GM23338 (cell line): ENCODE measurements at places on chromosomes 7 and 10. TPM values are rescaled to one million over a fixed set of nuclear protein-coding genes. Genes with fewer than 3 reads are reported as not detected.
A peak's percentile ranks its signal among the peaks of the same experiment; 100 is the strongest.

DNA sequence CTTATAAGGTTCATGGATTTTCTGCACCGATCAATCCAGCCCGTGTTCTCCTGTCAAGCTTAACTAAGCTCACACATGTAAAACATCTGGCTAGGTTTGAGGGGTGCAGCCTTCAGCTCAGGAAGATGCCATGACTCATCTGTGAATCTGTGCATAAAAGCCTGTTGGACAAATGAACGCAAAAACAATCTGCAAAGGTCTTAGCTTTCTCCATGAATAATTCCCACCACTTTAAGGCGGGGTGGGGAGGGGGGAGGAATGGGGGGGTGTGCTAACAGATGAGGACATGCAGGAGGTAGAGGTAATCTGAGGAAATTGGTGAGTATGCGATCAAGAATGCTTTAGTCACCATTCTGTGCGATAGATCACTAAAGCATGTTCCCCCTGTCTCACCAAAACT is 4.8 kb downstream of the DOCK4 start:
- no peak for DNase-seq

WIPF3 gene
- 5.7 and 5.9 TPM in 2 replicates for total RNA-seq

GRCh38 chr7:23788843-23789242 is 78.8 kb downstream of the STK31 start:
- DNase-seq, result no peak

GRCh38 chr10:128448796-128449195 is 322.6 kb upstream of the MKI67 start:
- DNase-seq, result no peak

GRCh38 chr10:26448292-26448691 is 10.2 kb downstream of the APBB1IP start:
- no peak for DNase-seq

DNA sequence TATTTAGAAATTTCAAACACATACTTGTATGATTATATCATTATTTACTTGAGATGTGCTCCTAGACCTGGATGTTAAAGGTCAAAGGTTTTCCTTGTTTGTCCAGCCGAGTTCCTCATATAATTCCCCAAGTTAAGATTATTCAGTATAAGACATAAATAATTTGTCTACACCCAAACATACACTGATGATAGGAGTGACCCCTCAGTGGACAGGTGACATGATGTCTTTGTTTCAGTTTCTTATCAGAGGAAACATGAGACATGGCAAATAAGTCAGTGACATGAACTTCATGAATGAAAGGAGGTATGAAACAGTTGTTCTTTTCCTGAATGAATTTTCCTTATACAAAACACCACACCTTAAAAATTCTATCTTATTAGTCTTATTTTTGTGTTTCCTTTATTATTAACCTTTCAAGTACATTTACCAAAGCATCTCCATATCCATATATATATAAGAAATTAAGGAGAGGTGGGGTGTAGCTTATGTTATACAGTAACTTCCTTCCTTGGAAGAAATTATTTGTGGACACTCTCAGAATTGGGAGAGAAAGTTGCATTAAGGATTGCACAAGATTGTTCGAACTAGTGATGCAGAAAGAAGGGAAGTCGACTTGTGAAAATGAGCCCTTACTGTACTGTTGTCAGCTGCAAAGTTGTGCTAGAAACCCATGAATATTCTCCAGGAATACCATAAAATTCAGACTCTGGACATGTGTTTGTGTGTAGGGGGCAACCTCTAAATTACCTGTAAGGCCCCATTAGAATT is 60.5 kb downstream of the POM121L12 start:
- no peak for DNase-seq

CCDC146 gene
- total RNA-seq, result 0.19 and 0.35 TPM in 2 replicates

GRCh38 chr7:105229641-105230040 is 159.1 kb downstream of the SRPK2 start:
- no peak for DNase-seq

C7orf57 gene
- total RNA-seq, result 0.42 and 1.6 TPM in 2 replicates

DNA sequence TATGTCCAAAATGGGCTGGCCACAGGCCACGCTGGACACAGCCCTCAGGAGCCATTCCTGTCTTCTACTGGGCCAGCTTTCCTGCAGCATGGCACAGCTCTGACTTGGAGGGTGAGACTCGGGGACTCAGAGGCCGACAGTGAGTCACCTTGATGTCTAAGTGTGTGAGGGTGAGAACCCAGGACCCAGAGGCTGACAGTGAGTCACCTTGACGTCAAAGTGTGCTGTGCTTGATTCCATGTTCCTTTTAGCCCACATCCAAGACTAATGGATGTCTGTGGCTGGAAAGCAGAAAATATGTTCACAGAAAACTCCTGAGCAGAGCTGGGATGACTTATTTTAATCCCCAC is 6.0 kb upstream of the FAM170B start:
- DNase-seq, result no peak

DNA sequence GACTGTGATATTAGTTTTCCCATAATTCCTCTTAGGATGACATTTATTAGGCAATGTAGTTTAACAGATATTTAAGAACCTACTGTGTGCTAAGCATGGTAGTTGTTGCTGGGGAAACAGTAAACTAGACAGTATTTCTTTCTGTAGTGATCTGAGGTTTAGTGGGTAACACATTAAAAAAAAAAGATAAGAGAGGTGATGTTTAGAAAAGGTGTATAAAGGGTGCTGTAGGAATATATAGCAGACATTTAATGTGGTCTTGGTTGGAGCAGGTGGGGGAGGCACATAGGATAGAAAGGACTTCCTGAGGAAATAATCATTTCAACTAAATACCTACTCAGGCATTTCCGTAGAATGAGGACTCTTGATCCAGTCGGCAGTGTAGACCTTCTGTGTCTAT is 11.9 kb downstream of the KIF11 start:
- DNase-seq, result no peak

LIPF gene
- total RNA-seq, result not detected in 2 replicates

DNA sequence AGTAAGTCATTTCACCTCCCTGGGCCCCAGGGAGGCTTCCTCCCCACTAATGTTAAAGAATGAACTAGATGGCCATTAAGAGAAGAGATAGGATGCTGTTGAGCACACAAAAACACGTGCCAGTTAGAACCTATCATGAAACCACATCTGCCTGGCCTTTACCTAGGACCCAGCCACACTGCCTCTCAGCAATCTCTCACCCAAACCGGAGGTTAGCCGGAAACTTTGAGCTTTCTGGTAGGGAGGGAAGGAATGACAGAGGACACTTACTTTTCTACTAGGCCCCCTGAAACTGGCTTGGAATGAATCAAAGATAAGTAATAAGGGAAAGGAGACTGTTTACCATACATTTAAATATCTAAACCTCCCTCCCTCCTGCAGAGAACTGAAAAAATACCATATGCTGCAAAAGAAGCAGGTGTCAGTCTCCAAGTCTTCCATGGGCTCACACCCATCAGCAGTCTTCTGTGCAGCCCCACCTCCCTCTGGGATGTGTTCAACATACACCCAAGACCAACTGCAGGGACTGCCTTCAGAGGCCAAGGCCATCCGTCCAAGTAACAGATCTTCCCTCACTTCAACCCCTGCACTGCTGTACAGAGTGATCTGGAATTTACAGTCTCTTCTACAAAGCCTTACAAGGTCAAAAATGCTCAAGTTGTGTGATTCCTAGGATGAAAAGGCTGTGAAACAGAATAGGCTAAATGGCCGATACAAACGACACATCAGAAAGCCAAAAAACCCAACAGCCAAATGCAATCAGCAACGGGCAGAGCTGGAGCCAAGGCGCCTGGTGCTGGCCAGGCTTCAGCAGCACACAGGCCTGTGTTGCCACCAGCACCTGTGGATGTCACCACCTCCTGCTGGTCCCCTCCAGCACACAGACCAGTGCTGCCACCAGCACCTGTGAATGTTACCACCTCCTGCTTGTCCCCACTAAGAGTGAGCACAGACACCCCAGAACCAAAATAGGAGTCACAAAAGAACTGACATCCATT is 42.4 kb downstream of the SORBS1 start:
- DNase-seq, result no peak

ATP6V0A4 gene
- total RNA-seq, result 0.35 and 1.3 TPM in 2 replicates

DNA sequence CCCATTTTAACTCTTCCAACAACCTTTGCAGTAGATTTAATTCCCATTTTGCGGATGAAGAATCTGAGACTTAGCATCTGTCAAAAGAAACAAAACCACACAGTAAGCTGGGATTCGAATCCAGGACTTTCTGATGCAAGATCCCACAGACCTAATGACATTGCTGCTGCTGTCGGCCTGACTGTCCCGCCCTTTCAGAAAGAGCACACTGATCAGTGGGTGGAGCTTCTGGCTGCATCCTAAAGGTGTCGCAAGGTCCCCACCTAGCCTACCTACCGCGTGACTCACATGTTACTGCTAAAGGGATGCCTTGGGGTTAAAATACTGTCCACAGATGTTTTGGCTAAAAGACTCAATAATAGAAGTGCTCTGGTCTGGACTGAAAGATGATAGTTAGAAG is 134.7 kb downstream of the EMX2 start:
- DNase-seq, result peak; percentile 35

GRCh38 chr10:113158183-113158582 is 208.1 kb downstream of the TCF7L2 start:
- DNase-seq, result peak; percentile 41
